ENCODE measurements at places on chromosomes 3 and 15.

GRCh38 chr3:47578119-47578632 is 489 bp downstream of the CSPG5 start:
- DNase-seq = peak; percentile 16

DNA sequence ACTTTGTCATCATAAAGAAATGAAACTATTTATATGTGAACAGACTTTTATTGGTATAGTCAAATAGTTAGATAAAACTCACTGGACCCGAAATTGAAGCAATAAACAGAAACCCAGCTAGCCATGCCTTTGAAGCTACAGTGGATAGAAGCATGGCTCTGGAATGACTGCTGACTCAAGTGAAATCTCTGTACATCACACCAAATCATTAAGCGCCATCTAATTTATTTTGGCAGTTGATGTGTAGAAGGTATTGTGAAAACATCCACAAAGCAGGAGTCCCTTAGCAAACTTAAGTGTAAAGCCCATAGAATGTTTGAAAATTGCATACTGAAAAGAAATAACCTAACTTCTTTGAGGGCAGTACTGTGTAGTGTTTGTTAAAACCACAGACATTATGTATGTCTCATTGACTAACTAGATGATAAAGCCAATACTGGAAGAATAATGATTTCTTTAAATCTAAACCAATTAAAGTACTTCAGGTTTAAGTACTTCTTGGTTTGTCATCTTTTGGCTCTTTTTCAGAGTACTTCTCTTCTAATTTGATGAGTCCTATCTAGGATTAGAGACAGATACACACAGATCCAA is 42.8 kb upstream of the FBXL22 start:
- DNase-seq = no peak

- DNase-seq = no peak
Observed at GRCh38 chr3:194906229-194906629, 220.5 kb downstream of the FAM43A start.

GRCh38 chr3:37660782-37661181 is 200.9 kb upstream of the CTDSPL start:
- no peak for DNase-seq

- DNase-seq = no peak
Observed at GRCh38 chr3:11159421-11159904, 5.2 kb downstream of the HRH1 start.

DNA sequence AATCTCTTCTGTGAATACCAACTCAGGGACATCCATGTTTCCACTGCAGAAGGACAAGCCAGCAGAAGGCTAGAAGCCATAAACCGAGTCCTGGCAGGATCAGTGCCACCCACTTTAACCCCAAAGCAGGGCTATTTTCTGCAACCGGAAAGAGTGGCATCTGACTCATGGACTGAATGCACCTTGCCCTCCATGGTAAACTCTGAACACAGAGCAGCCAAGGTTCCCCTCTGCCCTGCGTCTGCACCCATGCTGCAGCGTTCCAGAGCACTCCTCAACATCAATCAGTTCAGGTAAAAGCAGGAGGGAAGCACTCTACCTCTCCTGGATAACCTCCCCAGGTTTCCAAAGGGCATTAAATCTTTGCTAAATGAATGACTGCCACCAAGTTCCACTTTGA is 801 bp upstream of the NGRN start:
- DNase-seq = no peak

DNA sequence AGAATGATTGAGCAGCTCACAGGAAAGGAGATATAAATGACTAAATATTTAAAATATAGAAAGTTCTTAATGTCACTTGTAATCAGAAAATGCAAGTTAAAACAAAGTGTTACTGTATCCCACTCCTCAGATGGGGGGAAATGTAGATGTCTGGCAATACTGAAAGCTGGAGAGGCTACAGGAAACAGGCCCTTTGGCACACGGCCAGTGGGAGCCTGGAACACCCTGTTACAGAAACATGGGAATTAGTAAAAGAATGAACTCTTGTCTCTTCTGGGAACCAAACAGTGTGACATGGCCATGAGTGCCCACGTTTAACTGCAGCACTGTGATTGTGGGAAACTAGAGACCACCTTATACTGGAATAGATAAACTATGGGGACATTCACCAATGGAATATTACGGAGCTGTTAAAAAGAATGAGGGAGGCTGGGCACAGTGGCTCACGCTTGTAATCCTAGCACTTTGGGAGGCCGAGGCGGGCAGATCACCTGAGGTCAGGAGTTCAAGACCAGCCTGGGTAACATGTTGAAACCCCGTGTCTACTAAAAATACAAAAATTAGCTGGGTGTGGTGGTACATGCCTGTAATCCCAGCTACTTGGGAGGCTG is 50.2 kb downstream of the CDCP1 start:
- no peak for DNase-seq

DNA sequence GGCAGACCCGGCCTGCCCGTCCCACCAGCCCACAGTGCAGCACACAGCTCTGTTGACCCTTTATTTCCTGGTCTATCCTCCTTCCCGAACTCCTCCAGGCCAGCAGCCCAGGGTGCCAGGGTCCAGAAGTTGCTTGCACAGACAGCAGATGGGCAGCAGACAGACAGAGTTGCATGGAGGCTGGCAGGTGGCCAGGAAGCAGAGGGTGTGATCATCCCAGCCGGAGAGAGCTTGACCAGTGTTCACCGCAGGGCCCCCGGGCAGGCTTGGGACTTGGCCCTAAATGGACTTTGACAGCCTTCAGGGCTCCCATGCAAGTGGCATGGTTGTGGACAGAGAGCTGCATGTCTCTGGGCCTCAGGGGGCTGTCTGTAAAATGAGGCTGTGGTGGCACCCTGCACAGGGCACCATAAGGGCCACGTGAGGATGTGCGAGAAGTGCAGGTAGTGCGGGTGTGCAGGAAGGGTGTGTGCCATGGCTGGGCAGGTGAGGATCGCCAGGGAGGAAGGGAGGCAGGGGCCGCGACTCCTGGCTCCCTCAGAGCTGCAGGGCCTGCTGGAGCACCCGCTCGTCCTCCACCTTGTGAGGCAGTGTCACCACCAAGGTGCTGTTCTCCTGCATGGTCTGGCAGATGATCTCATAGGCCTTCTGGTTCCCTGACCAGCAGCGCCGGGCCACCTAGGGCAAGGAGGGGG is 6.3 kb upstream of the ZXDC start:
- no peak for DNase-seq

GRCh38 chr3:122562923-122563716 is 980 bp downstream of the PARP9 start:
- no peak for DNase-seq

DNA sequence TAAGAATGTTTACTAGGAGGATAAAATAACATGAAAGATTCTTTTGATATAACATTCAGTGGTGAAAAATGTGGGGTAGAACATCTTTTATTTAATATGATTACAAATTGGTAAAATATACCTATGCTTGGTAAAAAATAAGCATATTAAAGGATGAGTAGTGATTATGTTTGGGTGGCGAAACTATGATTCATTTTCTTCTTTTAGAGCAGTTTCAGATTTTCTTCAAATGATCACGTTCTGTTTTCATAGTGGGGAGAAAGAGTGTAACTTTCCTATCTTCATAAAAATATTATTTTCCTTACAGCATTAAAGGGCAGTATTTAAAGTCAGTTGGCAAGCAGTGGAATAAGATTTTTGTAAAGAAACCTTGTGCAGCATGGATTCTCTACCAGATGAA is 15.5 kb downstream of the DZIP3 start:
- no peak for DNase-seq

DNA sequence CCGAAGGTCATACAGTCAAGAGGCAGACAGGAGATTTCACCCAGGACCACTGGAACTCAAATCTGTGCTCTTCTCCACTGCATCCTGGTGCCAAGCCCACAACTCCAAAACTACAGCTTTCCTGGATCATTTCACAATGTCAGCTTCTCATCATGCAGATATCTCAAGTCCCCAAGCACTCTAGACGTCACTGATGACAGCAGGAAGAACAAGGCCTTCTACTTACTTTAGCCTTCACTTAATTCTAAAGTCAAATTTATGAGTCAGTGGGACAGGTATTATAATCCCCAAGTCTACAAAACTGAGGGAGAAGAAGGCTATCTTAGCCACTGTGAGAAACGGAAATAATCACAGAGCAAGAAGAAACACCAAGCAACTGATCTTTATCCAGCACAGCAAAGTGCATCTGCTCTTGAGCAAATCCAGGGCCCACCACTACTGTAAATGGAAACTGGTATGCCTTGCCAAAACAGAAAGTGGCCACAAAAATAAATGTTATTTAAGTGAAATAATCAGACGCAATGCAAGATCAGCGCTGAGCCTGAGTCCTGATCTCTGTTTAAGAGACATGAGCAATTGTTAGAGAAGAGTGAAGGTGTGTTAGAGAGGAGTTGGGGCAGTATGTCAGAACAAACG is 928 bp downstream of the RAD18 start:
- DNase-seq = no peak

DNA sequence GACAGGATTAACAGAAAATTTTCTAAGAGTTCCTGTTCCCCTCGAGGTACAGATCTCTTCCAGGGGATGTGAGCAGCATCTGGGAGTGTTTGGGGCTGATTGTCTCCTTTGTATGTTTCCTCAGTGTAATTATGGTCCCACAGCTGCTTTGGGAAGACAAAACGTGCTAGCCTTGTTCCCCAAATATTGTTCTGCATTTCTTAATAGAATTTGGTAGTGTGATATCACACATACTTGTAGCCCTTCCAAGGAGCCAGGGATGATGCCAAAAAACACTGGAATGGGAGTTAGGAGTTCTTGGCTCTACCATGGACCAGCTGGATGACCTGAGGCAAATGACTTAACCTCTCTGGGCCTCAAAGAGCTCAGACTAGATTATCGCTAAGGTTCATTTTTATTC is 19.0 kb upstream of the AGBL1 start:
- no peak for DNase-seq

DNA sequence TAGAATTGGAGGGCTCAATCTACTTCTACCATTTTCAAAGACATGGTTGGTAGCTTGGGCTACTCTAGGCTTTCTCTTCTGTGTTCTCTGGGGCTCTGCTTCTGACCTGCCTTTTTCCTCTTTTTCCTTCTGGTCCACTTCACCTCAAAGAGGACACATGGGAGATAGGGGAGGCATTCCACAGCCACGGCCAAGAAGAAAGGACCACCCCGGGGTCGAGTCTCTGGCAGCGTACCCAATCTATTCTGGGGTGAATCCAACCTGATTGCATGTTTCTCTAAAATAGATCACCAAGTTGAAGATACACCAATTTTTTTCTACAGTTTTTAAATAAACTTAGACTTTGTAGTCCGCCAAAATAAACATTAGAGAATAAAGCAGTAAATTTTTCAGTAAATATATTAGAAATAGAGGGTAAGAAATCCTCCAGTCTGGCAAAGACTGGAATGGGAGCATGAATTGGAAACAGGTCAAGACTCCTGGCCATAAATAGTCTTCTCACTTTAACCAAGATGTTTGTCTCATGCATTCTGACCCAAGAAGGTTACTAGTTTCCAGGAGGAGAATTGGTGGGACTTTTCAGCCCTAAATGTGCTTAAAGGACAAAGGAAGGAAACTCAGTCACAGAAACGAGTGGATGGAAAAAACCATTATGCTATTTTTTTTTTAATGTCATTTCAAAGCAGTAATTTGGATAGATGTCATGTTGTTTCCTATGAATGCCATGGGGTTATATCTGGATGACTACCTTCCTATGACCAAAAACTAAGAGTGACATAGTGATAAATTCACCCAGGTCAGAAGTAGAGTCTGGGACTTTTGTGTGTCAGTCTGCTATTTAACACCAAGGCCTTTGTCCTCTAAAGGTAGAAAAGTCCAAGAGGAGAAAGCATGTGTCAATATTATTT is 71.3 kb upstream of the PHLDB2 start:
- no peak for DNase-seq

GRCh38 chr3:109369510-109369909 is 32.2 kb upstream of the DPPA4 start:
- DNase-seq = no peak

Data from NCI-H1105 (cell line).